ENCODE measurements at places on chromosomes 3 and 15. TPM values are rescaled to one million over a fixed set of nuclear protein-coding genes. Genes with fewer than 3 reads are reported as not detected.

DNA sequence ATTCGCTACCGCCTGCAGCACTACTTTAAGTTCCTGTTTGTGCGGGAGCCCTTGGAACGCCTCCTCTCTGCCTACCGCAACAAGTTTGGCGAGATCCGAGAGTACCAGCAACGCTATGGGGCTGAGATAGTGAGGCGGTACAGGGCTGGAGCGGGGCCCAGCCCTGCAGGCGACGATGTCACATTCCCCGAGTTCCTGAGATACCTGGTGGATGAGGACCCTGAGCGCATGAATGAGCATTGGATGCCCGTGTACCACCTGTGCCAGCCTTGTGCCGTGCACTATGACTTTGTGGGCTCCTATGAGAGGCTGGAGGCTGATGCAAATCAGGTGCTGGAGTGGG is 995 bp downstream of the CHST14 start:
- DNase-seq, result no peak

GRCh38 chr15:101266034-101266433 is 11.3 kb downstream of the SELENOS start:
- no peak for DNase-seq

DNA sequence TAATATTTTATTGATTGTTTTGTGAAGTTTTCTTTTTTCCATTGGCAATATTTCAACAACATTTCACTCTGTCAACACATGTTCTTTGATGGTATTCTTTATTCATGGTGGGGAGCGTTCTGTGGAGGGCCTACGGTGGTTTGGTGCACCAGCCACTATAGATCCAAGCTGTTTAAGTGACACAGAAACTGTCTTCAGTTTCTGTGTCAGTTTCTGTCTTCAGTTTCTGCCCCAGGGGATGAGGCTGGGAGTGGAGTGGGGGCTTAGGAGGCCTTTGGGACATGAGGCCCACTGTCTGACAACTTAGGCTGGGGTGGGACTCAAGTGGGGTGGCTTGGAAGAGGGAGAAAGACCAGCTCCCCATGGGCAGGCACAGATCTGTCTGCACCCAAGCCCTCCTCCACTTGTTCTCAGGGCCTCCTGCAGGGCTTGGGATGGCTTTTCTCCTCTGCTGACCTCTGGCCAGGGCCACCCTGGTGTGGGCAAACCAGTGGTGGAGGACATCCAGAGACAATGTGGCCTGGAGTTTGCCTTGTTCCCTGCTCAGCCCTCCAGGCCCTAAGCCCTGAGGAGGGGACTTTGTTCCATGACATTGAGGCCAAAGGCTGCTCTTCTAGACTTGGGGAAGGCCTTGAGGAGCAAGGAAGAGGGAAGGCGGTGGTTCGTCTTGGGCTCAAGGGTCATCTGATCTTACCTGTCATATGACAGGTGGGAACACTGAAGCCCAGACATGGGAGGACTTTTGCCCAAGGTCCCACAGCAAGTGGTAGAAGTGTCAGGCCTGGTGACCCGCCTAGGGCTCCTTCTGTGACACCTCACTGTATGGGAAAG is 60.3 kb upstream of the SMAD6 start:
- DNase-seq, result peak; percentile 68

GRCh38 chr3:111690242-111690641 is 95.1 kb upstream of the ZBED2 start:
- DNase-seq, result no peak

GRCh38 chr15:96622714-96623113 is 292.2 kb downstream of the NR2F2 start:
- DNase-seq, result no peak

GRCh38 chr3:166275024-166275390 is 437.8 kb upstream of the BCHE start:
- DNase-seq, result no peak

DNA sequence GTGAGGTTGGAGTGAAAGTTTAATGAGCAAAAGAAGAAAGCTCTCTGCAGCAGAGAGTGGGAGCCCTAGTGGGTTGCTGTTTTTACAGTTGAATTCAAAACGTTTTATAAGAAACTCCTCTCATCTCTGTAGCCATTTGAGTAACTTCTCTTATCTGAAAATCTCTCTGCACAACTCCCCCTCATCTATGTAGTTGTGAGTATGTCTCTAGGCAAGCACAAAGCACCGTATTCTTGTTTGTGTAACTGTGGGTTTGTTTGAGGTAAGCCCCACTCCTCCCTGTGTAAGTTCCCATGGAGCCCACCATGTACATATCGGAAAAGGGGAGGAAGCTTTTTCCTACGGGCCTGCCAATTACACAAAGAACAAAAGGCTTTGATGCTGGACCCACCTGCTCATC is 56.5 kb upstream of the GOLGA6L2 start:
- DNase-seq, result no peak

The CCDC39 gene
- not detected for total RNA-seq

The CCDC9B gene
- 14.4 TPM for total RNA-seq

The AHSG gene
- not detected for total RNA-seq

The PPP1R14D gene
- 99.2 TPM for total RNA-seq

The GASK1A gene
- 6.3 TPM for total RNA-seq

The LRRC2 gene
- 1.6 TPM for total RNA-seq

The LRRC34 gene
- total RNA-seq, result not detected

The NRG4 gene
- not detected for total RNA-seq
